ENCODE measurements at places on chromosomes 4 and X.

DNA sequence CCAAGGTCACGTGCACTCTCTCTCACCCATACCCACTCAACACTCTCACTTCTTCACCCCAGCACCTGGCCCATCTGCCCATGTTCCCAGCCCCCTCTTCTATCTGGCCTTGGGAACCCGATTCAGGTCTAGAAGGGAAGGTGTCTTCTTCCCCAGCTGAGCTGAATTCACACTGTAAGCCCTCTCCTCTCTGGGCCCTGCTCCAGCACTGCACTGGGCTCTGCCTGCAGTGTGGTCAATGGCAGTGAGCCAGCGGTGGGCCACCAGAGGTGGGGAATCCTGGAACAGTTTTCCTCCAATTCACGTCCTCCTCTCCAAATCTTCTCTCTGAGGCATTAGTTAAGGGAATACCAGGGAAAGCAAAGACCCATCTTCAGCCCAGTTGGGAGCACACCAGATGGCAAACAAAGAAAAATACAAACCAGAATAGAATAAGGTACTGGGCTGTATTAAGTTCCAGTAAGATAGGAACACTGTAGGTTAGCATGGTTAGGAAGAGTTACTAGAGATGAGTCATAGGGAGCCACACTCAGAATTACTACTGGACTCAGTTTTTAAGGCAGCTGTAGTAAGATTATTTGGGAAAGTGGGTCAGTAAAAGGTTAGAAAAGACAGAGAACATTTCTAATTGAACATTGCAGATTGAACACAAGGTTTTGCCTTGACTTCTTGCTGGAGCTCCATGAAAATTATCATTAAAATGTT, 5.0 kb downstream of the AWAT2 start:
- no peak for DNase-seq

DNA sequence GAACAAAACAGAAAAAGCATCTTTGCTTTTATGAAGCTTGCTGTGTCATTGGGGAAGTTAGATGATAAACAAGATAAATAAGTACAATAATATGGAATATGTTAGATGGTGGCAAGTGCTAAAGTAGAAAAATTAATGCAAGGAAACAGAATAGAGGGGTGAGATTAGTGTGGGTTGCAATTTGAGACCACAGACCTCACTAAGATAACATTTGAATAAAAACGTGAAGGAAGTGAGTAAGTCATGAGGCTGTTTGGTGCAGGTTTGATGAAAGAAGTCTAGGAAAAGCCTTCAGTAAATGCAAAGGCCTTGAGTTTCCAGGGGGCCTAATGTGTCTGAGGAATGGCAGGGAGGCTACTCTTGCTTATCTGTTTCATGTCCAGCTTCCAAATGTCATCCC, 102.5 kb downstream of the CFAP299 start:
- no peak for DNase-seq

DNA sequence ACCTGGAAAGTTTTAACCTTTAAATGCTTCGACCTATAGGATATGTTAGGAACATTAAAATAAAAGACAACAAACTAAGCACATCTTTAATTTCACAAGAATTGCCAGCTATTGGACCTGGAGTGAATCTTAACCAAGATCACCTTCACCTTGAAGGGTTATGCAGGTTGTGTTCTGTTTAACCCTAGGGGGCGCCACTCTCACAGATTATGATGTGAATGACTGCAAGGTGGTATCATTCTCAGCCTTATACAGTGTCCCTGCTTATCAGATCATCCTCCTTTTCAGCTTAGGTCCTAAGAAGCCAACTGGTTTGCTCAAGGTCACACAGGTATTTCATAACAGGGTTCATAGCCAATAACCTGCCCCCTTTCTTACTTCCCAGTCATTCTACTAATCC, 23.5 kb downstream of the INTS6L start:
- peak; percentile 47 for DNase-seq

GRCh38 chr4:95293014-95293413, 255.8 kb downstream of the UNC5C start:
- DNase-seq, result no peak

DNA sequence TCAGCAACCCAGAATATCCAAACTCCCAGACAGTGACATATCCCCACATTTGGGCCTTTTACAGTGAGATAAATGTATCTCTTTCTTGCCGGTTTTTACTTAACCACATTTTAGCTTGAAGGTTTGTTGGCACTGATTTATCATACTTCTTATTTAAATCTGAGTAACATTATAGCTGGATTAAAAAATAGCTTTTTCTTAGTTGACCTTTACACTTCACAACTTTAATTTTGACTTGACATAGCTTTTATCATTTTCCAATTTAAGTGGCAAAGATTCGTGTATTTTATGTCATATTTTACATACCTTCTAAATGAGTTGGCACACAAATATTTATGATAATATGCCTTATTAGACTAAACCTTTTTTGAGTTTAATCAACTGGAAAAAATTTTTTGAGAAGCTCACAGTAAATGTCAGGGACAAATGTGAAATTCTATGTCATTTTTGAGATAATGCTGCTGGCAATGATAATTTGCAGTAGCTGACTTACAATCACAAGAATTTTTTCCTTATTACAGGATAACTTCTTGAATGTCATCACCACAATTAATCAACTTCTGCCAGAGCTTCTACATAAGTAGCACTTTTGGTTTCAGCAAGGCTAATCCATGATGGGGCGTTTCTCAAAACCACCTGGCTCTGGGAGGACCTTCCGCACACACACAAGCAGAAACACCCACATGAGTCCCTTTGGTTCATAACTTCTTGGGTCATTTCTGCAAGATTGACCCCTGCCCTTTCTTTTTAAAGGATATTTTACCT, 80.3 kb downstream of the SYTL5 start:
- no peak for DNase-seq

DNA sequence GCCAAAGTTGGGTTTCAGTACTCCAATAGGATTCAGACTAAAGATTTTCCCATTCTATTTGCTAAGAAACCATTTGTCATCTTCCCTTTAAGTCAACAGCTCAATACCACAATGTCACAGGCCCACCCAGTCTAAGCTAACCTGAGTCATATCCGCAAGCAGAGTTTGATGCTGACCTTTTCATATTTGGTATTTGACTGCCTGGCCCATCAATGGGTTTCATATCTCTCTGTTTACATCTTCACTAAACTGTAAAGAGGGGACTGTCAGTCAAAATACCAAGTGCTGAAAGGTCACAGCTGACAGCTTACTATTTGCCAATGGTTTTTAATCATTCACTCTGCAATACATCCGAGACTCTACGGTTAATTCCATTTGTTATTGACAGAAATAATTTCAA, 707.5 kb upstream of the ACTRT1 start:
- DNase-seq, result no peak

DNA sequence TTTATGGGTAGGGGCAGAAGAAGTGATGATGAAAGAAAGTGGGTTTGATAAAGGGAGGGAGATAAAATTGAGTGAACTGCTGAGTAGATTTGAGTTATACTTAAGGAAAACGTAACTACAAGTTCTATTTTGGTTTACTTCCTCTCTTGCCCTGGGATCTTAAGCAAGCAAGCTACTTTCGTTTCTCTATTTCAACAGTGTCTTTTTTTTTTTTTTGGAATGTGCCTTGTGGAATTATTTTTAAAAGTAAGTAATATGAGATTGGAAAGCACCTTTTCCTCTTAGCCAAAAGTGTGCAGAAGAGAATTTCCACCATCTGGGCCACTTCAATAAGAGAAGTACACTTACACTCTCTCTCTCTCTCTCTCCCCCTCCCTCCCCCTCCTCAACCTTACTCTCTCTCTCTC, 16.0 kb upstream of the C4orf36 start:
- no peak for DNase-seq

DNA sequence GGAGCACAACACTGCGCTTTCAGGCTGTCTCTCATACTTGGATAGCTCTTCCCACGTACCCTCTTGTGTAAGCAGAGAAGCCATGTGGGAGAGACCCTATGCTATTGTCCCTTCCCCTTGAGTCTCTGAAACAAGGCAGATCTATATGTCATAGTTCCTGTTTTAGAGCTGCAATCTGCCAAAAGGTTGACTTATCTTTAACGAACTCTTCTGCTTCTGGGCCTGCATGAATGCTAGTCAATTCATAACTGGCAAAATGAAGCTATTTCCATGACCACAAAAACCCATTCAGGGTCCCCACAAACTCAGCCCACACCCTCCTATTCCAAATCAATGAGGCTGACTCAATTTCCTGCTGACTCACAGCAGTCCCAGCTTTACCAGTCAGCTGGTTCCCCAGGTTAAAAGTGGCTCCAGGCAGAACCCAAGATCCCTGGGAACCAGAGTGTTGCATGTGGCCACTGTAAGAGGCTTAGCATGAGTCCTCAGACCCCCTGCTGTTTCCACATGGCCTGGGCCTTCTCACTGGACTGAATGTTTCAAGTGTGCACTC, 25.3 kb upstream of the SOD3 start:
- DNase-seq, result no peak

GRCh38 chr4:153140294-153140693, 63.9 kb upstream of the TRIM2 start:
- no peak for DNase-seq

DNA sequence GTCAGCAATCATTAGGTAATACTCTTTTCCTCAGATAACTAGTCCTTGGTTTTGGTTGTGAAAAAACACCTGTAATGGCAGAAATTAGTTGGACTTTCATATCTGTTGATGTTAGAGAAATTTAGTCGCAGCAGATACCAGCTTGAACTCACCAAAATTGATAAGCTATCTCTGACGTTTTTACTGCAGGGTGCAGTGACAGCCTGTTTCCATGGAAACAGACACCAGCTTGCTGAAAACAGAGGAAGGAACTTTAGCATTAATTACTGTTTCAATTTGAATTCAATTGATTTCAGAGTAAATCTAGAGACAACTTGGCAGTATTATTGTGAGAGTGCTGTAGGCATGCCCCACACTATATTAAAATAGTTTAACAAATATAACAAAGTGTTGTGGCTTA, 246.5 kb downstream of the PPP1R2C start:
- DNase-seq, result peak; percentile 27

- DNase-seq, result no peak
Observed at GRCh38 chr4:89303814-89304388, 3.7 kb downstream of the GPRIN3 start.

- DNase-seq, result no peak
Observed at GRCh38 chrX:150339736-150340135, 23.4 kb upstream of the MAMLD1 start.

- DNase-seq, result no peak
Observed at GRCh38 chr4:98394134-98394533, 132.9 kb downstream of the RAP1GDS1 start.

GRCh38 chrX:37454537-37455285, 105.5 kb downstream of the PRRG1 start:
- DNase-seq, result no peak

- DNase-seq, result peak; percentile 36
Observed at GRCh38 chr4:143559757-143560147, 46.2 kb downstream of the SMARCA5 start.

GRCh38 chr4:139492429-139492828, 38.5 kb downstream of the RAB33B start:
- DNase-seq, result no peak

DNA sequence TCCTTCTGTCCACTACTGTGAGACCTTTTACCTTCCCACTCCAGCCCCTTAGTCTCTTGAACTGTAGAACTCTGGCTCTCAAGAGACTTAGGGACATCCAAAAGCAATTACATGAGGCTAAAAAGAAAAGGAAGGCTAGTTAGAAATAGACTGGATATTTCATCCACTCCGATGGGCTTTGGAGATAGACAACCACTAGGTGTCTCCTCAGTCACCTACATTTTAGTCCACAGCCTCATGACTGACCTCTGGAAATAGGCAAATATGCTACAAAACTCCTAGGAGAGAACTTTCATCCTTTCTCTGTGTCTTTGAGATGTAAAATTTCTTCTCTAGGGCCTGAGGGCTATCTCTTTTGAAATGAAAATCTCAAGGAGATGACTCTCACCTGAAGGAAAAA, 45.1 kb upstream of the LAMP2 start:
- DNase-seq, result peak; percentile 1

- DNase-seq, result no peak
Observed at GRCh38 chr4:146256328-146256727, 42.0 kb downstream of the REELD1 start.

DNA sequence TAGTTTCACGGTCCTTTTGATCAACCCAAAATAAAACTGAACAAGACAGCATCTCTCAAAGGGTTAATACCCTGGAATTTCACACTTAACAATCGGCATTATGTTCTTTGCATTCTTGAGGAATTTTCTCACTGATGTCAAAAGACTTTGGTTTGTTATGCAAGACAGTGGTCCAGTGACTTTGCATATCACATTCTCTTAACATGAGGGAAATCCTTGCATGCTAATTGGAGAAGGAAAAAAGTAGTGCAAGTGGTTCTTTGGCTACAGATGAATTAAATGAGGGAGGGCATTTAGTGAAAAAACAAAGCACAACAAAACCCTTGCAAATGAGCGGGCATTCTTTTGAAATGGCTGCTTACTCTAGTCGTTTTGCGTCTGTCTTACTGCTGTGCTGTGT, 105.1 kb upstream of the LIMCH1 start:
- DNase-seq, result no peak

DNA sequence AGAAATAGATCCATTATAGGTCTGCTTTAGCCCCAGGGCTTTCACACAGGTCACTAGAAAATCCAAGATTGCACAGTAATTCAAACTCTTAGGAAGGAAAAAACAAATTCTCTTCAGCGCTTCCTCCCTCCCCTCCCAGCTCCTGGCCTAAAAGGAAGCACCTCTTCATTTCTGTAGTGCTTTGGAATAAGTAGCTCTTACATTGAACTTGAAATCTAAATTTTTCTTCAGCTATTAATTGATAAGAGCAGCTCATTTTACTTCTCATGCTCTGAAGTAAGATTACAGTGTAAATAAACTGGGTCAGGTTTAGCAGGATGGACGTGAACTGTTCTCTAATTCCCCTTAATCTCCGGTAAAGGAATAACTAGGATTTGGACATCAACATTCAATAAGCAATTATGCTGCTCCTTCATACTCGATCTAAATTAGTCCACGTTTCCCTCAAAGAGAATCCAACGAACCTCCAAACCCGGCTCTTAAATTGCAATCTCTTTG, 10.9 kb upstream of the SEL1L3 start:
- DNase-seq, result no peak

DNA sequence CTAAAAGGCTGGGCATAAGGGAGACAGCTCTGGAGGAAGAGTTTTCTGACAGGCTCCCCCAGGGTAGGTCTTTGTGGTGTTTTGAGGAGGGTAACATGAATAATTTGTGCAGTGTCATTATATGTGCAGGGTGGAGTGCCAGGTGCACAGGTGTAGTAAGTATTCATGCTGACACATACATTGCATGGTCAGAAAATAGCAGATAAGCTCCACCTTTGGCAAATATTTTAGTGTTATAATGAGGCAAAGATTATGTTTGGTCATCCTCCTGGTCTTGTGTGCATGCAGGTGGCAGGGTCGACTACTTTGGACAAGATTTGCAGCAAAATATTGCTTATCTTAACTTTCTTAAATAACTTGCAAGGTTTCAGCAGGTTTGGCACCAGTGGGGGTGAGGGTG, 910.4 kb upstream of the PCDH10 start:
- DNase-seq, result no peak

- no peak for DNase-seq
Observed at GRCh38 chr4:178198691-178199090, 756.5 kb upstream of the AGA start.

GRCh38 chr4:173505924-173506518, 24.0 kb downstream of the HAND2 start:
- DNase-seq, result peak; percentile 43

GRCh38 chr4:176469546-176469945, 149.8 kb downstream of the SPCS3 start:
- DNase-seq, result no peak

GRCh38 chr4:62070291-62070852, 870.2 kb downstream of the ADGRL3 start:
- no peak for DNase-seq

Measured in CD4-positive, alpha-beta T cell treated with Interleukin-1 beta for 1 hour (primary cell).